NCI-H2171 (cell line): ENCODE measurements at places on chromosomes 1 and 21.

DNA sequence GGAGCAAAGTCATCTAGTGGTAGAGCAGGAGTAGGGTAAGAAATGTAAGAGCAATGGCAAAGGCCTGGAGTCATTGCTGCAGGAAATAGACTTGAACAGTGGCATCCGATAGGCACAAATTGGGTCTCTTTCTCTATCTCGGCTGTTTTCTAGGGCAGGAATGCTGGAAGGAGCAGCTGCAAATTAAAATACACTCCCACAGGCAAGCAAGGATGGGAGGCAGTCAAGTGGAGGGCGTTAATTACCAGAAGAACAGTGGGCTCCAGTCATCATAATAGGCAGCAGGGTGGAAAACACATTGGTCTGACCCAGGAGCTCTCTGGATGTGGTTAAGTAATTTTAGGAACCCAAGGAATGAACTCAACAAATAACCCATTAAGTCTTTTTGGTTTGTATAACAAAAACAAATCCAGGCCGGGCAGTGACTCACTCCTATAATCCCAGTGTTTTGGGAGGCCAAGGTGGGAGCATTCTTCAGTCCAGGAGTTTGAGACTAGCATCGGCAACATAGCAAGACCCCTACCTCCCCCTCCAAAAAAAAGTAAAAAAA is 7.8 kb upstream of the TDRD5 start:
- no peak for DNase-seq

- DNase-seq: peak; percentile 21
These were observed 227.3 kb upstream of the CSF3R start for GRCh38 chr1:36709869-36710481.

DNA sequence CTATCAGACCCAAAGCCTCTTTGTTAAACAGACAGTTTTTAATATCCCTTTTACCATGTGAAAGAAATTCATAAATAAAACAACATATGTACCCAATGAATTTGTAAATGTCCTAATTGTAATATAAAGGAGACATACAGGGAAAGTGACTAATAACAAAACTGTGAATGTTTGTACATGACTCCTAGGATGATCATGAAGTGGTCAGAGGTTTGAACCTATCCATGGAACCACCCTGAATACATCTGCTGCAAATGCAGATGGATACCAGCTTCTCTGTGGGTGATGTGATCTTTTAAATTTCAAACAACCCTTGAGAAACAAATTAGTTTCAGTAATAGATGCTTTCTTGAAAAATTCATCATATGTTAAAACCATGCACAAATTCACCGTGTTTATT is 16.7 kb upstream of the ACBD3 start:
- DNase-seq: no peak

DNA sequence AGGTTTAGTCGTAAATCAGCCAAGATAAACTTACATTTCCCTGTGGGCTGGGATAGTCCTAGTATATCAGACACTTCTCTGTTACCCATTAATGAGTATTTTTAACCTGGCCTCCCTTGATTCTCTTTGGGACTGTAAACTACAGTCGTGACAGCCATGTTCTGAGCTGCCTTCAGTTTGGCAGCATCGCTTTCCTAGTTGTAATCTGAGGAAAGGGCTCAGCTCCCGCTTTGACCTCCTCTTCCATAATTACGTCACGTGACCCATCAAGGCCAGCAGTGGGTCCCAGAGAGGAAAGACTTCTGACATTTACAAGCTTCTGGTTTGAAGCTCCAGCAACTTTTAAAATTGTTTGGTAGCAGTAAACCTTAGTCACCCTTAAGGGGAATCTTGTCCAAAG is 34.6 kb upstream of the MTR start:
- no peak for DNase-seq

DNA sequence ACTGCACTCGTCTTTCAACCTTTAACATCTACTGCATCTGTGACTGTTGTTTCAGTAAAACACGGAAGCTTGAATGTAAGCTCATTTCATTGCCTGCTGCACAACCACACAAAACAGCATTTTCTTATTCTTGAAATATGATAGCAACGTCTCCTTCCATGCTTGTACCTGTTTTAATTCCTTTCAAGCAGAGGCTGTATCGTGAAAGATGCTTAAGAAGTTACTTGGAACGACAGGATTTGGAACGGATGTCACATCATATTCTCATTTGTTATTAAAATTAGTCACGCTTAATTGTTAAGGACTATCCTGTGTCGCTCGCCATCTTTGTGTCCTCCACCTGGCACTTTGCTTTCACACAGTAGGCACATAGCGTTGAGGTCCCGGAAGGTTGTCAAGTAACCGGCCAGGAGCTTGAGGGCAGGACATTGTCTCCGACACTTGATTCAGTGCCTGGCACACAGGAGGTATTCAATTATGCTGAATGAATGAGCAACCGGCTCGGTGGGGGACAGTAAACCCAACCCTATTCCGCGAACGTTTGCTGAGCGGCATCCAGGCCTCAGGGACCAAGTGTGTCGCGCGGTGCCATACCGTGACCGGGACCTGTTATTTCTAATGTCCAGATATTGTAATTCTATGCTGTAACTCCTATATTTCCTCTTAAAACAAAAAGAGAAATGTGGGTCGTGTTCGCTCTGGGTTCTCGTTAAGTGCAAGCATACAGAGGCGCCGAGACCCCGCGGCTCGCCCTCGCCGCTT is 499 bp upstream of the SH3GLB1 start:
- peak; percentile 45 for DNase-seq
